Myocyte (in vitro differentiated cells): ENCODE measurements at places on chromosomes 4 and X.

- no peak for DNase-seq
Observed at GRCh38 chr4:54541426-54542118, 116.2 kb upstream of the KIT start.

DNA sequence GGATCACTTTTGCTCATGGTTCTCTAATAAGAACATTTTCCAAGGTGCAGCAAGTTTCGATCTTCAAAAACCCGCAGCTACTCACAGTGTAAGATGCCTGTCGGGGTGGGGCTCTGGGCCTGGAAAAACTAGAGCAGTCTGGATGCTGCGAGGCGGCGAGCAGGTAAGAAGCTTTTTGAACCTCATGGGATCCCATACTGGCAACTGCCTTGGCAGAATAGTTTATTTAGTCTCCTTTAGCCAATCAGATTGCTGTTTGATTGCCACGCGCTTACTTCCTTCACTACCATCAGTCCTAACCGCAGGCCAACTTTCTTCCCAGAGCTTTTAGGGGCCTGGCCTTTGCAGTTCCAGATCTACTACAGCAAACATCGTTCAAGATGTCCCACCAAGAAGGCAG lies 61.3 kb upstream of the MAGEB10 start:
- no peak for DNase-seq

DNA sequence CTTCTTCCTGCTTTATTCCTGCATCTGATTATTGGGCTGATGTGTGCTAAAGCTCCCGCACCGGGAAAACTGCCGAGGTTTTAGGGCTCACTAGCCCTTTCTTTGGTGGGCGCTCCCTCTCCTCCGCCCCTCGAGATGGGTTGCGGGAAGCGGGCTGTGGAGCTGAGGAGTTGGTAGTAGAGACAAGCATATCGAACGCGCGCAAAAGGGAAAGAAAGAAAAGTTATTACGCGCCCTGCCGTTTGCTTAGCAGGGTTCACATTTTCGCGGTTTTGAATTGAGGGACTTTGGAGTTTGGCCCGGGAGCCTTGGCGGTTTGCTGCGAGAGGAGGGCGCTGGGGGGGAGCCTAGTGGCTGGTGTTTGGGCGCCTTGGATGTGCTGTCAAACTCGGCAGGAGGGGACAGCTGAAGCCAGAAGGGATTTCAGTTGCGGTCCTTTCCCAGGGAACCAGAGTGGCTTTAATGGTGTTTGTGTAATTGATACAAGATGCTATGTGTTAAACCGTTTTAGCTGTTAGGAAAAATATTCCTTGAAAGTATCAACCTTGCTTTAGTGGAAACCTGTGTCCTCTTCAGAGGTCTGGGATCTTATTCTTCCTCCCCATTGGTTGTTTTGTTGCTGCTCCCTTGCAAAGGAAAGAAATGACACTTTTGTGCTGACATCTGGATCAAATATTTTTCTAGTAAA lies 1.1 kb downstream of the GAB1 start:
- peak; percentile 81 for DNase-seq

GRCh38 chr4:100811046-100811445 lies 293.2 kb upstream of the EMCN start:
- no peak for DNase-seq
